ENCODE measurements at places on chromosomes 6 and 20.

DNA sequence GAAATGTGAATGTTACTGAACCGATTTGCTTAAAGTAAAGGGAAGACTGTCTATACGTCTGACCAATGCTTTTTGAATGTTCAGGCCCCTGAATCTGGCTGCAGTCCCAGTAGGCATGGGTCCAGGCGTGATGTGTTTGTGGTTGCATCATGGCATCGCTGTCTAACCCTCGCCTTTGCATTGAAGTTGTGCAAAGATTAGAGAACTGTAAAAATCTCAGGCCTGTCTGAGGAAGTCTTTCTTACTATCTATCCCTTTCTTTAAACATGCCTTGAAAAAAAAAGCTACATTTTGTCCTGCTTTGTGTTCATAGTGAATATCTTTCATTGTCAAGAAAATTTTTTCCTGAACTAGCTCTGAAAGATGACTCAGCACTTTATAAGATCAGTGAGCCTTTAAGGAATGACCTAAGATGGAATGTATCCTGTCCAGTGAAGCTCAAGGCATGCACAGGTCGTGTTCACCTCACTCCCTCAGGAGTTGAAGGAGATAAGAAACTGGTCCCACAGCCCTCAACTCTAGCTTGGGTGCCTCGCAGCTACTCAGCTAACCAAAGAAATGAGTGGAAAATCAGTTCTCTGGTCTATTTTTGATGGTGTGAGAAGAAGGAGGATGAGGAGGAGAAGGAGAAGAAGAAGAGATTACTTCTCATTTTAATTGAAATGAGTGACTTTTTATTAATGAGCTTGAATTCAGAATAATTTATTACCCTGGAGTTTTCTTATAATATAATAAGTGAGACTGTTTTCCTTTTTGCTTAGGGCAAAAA is 48.6 kb downstream of the TPD52L1 start:
- ATAC-seq, result no peak

DNA sequence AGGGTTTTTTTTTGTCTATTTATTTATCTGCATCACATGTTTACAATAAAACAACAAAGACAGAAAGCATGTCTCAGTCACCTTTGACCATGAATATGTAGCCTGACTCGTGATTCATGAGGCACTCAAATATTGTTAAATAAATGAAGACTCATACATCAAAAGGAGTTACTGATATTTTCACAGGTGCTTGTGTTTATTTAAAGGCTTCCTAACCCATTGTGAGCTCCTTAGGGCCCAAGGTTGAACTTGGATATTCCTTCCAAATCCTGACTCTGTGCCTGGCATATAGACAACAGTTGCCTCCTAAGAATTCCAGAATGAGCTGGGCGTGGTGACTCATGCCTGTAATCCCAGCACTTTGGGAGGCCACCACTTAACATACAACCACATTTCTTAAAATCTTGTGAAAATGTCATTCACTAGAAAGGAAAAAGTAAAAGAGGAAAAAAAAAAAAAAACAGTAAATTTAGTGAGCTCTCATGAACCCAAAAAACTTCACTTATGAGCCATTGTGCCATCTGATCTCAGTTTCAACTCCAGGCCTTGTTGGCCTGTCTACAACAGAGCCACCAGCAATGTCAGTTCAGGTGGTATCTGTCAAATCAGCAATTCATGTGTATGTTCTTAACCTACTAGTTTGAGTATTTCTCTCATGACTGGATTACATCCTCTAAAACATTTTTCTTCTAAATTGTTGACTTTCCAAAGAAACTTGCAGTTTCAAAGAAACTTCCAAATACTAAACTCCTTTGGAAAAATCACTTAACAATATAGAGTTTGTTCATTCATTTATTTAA is 162.7 kb upstream of the MARCKS start:
- no peak for ATAC-seq

DNA sequence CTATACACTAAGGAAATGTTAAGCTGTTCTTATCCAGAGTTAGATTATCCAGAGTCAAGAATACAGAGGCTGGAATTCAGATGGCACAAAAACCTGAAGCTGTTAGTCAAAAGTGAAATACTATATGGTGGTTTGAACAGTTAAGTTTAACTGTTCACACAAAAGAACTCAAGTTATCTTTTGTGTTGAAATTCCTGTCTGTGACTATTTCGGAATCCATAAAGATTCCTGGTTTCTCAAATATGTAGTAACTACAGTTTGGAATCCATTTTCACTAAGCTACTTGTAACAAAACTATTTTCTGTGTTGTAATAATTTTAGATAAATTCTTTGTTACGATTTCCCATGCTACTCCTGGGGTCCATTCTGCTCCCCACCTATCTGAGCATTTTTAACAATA is 24.5 kb downstream of the FIG4 start:
- no peak for ATAC-seq

DNA sequence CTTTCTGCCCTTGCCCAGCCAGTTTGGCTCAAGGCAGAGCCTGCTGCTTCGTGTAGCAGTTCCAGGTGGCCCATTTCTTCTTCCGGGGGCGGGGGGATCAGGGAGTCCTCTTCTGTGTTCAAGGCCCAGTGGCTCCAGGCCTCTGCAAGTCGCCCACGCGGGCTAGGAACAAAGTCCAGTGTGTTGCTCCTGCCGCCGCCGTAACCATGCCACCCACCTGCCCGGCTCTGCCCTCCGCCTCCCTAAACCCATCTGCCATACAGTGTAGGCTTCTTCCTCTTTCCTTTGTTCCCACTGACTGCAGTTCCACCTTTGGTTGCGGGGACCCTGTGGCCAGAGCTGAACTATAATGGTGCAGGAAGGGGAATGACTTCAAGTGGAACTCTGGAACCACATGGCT is 43.9 kb upstream of the SRF start:
- ATAC-seq, result no peak

GRCh38 chr20:61508301-61509096 is 256.4 kb downstream of the CDH4 start:
- no peak for ATAC-seq

GRCh38 chr6:84816741-84817140 is 52.3 kb upstream of the TBX18 start:
- no peak for ATAC-seq

GRCh38 chr6:114053791-114054190 is 82.8 kb upstream of the HDAC2 start:
- ATAC-seq, result no peak

DNA sequence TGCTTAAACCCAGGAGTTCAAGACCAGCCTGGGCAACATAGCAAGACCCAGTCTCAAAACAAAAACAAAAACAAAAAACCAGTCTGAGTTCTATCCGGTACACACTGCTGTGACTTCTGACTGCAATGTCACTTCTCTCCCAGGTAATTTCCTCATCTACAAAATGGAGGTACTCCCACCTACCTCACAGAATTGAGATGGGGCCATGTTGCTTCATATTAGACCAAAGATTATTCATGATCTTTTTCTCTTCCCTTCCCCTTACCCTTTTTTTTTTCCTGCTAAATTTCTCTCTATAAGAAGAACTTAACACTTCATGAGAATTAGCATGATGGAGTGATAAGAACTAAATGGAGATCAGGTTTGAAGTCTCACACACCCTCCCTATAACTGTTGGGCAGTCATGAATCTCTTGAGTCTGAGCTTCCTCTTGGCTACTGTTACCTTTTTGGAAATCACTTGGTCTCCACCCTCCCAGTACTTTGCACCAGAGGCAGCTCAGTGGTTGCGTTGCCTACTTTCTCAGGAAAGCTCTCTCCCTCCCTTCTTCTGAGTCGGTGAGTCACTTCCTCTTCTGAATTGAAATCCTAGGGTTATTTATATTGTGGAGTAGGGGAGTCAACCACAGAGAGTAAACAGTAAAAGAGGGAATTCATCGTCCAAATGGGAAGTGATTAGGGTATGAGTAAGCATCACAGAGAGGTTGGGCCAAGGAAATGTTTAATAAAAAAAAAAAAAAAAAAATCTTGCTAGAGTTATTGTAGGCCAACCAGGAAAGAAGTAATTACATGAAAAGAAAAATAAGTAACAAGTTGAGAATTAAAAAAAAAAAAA is 59.9 kb upstream of the MAP7 start:
- peak; percentile 85 for ATAC-seq

DNA sequence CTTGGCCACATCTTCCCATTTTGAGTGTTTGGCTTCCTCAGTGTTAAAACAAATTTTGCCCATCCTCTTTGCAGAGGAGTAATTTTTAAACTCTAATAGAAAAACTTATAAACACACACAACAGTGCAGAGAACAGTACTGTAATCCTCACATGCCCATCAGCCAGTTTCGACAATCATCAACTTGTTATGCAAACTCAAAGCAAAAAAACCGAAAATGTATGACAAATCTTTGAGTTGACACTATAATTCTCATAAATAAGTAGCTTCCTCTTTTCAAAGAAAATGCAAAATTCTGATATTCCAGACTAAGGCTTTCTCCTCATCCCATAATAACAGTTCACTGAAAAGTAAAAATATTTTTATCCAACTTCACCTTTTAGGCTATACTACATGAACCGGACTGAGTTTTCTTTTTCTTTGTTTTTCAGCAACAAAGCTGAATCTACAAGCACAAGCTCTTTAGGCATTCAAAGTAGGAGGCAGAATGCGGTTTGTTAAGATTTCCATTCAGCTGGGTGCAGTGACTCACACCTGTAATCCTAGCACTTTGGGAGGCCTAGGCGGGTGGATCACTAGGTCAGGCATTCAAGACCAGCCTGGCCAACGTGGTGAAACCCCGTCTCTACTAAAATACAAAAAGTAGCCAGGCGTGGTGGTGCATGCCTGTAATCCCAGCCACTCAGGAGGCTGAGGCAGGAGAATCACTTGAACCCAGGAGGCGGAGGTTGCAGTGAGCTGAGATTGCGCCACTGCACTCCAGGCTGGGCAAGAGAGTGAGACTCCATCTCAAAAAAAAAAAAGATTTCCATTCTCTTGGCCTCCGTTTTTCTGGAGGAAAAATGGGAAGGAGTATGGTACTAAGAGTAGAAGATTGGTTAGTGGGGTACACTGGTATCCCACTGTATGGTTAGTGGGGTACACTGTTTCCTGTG is 74.8 kb downstream of the GCNT2 start:
- ATAC-seq, result peak; percentile 68

DNA sequence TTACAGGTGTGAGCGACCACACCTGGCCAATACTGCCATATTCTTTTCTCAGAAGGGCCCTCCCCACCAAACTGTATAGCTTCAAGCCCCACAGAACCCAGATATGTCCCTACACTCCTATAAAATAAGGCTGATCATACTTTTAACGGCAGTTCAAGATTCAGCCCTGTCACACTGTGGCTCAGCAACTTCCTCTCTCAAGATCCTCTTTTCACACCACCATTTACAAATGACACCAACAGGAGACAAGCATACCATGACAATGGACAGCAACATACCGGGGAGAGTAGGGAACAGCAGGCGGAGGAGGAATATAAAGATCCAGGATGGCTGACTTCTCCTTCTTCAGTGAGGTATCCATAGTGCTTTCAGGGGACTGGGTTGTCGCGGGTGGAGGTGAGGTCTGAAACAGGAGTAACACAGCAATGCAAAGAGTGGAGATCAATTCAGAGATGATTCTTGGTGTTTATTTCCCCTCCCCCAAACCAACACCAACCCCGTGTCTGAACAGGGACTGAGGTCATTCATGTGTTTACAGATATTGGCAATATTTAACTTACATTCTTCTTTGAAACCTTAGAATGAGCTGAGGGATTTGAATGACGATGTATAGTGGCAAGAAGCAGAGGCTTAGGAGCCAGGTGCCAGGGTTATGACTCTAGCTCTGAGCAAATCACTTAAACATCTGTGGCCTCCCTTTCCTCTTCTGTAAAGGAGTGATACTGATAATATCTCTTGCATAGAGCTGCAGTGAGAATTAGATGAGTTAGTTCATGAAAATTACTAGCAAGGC is 57.6 kb upstream of the IPCEF1 start:
- no peak for ATAC-seq
